ENCODE measurements at places on chromosomes 3 and 15. TPM values are rescaled to one million over a fixed set of nuclear protein-coding genes. Genes with fewer than 3 reads are reported as not detected.

CFAP91 gene
- 0.96 TPM for total RNA-seq

DNA sequence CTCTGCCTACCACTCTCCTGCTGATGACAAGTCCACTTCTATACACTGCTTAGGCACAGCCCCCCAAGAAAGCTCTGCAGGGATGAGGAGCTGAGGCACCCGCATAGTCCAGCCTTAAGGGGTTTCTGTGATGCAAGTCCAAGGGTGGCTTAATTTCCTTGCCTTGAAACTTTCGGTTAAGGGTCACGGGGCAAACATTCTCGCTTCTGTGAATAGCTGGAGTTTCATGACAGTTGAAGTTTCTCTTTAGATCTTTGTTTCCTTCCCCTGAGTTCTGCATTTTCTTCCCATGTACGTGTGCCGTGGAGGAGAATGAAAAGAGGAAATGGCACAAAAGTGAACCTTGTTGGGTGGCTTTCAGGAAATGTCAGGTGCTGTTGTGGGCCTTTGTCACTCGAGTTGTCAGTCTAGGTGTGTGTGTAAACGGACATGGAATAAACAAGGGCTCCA lies 7.0 kb downstream of the GPR160 start:
- 0 out of 2 replicates have a peak, but pooled peaks cover 2% of the 10 kb centered on the region for H3K4me1 ChIP-seq
- no peak for DNase-seq
- H3K27me3 ChIP-seq: no peaks in the 10 kb centered on the region
- no peaks in the 10 kb centered on the region for H3K36me3 ChIP-seq
- no peak overlapping the region for H3K27ac ChIP-seq

- no peaks in the 10 kb centered on the region for H3K4me1 ChIP-seq
- DNase-seq: no peak
- no peaks in the 10 kb centered on the region for H3K27me3 ChIP-seq
- no peak overlapping the region for H3K4me3 ChIP-seq
These were observed 110.6 kb upstream of the TSPAN3 start for GRCh38 chr15:77181305-77182074.

EXOG gene
- 8.3 TPM for total RNA-seq

DNA sequence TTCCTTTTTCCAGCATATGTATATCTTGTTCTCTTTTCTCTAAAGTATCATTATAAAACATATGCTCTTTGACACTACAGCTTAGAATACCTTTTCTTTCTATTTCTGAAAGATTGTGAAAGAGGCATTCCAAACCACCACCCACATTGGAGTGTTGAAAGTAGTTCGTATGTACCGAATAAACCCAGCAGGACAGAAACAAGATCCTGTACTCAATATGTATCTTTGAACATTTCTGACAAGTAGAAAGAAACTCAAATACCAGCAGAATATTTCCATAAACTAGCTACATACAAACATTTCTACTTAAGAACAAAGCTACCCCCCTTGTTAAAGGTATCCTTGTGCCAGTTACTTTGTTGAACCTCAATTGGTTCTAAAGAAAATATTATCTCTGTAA lies 415.3 kb upstream of the ALCAM start:
- H3K4me3 ChIP-seq: no peak overlapping the region
- H3K27ac ChIP-seq: no peak overlapping the region

RTP3 gene
- not detected for total RNA-seq

DNA sequence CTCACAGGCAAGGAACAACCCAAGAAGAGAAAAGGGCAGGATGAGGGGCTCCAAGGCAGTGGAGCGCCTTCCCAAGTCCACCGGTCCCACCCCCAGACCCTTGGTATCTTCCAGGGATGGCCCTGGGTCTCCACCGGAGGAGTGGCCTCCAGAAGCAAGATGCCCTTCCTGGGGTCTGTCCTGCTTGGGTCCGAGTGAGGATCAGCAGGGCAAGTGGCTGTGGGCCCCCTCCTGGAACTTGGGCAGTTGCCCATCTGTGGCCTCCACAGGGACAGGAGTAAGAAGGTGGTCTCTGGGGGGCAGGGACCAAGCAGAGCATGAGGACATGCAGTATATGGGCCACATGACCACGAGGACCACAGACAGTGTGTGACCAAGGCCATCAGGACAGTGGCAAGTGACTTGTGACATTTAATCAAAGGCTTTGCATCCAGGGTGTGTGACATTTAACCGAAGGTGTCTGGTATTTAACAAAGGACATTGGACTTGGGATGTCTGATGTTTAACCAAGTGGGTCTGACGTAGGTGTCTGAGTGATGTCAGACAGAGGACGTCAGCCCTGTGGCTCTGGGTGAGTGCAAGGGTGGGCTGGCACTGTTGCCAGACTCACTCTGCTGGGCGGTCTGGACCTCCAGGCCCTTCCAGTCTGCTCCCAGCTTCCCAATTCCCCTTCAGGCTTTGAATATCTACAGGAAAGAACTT lies 34.7 kb downstream of the SCN5A start:
- no peaks in the 10 kb centered on the region for H3K4me1 ChIP-seq
- no peak overlapping the region for H3K27ac ChIP-seq

GRCh38 chr3:112012205-112012992 lies 13.7 kb downstream of the TAGLN3 start:
- no peaks in the 10 kb centered on the region for H3K36me3 ChIP-seq
- no peaks in the 10 kb centered on the region for H3K4me1 ChIP-seq
- no peak overlapping the region for H3K4me3 ChIP-seq
- no peak overlapping the region for H3K27ac ChIP-seq
- H3K27me3 ChIP-seq: no peaks in the 10 kb centered on the region

MYL3 gene
- not detected for total RNA-seq

KIF9 gene
- 13.1 TPM for total RNA-seq

GRCh38 chr15:85588677-85589076 lies 206.0 kb downstream of the KLHL25 start:
- DNase-seq: no peak
- peaks cover 7% of the 10 kb centered on the region for H3K4me1 ChIP-seq
- no peaks in the 10 kb centered on the region for H3K27me3 ChIP-seq
- H3K4me3 ChIP-seq: no peak overlapping the region

GOLGA6L25 gene
- not detected for total RNA-seq

GRCh38 chr3:189812806-189813465 lies 181.7 kb downstream of the TP63 start:
- H3K27me3 ChIP-seq: no peaks in the 10 kb centered on the region
- H3K36me3 ChIP-seq: no peaks in the 10 kb centered on the region
- H3K4me3 ChIP-seq: no peak overlapping the region

DNA sequence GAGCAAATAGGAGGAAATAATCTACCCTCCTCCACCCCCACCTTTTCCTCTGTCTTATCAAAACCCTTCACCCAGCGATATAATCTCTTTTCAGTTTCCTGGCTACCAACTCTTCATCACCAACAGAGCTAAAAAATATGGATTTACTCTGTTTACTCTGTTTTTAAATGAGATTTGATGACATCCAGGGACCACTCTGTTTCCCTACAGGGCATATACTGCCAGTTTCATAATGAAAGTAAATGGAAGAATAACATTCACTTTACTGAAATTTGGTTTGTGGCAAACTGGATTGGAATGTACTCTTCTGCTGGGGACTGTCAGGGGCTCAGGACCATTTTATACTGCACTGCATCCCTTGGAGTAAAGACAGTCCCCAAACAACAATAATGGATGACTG lies 80.1 kb upstream of the PTX3 start:
- no peaks in the 10 kb centered on the region for H3K27me3 ChIP-seq
- no peak for DNase-seq
- H3K36me3 ChIP-seq: no peaks in the 10 kb centered on the region
- H3K4me3 ChIP-seq: no peak overlapping the region
- H3K4me1 ChIP-seq: no peaks in the 10 kb centered on the region

TAGLN3 gene
- total RNA-seq: 0.64 TPM

- no peak for DNase-seq
- no peaks in the 10 kb centered on the region for H3K27me3 ChIP-seq
- peaks cover under 1% of the 10 kb centered on the region for H3K4me1 ChIP-seq
- H3K27ac ChIP-seq: no peak overlapping the region
- H3K36me3 ChIP-seq: no peaks in the 10 kb centered on the region
These were observed 74.5 kb downstream of the SPTSSB start for GRCh38 chr3:161296814-161297213.

GRCh38 chr3:9803494-9803893 lies 6.6 kb upstream of the TTLL3 start:
- no peak overlapping the region for H3K27ac ChIP-seq
- H3K4me3 ChIP-seq: no peak overlapping the region
- peaks cover 11% of the 10 kb centered on the region for H3K4me1 ChIP-seq
- H3K27me3 ChIP-seq: no peaks in the 10 kb centered on the region

- no peak overlapping the region for H3K27ac ChIP-seq
- no peak for DNase-seq
- no peak overlapping the region for H3K4me3 ChIP-seq
- no peaks in the 10 kb centered on the region for H3K4me1 ChIP-seq
- H3K36me3 ChIP-seq: no peaks in the 10 kb centered on the region
These were observed 381.9 kb downstream of the ERC2 start for GRCh38 chr3:56086355-56086754.

GRCh38 chr3:117746066-117746465 lies 1036.5 kb downstream of the TUSC7 start:
- H3K4me1 ChIP-seq: no peaks in the 10 kb centered on the region
- no peak overlapping the region for H3K4me3 ChIP-seq
- DNase-seq: no peak
- H3K27me3 ChIP-seq: peaks cover 21% of the 10 kb centered on the region
- H3K36me3 ChIP-seq: no peaks in the 10 kb centered on the region

GRCh38 chr15:38017721-38018120 lies 83.3 kb downstream of the TMCO5A start:
- H3K4me1 ChIP-seq: peaks cover 5% of the 10 kb centered on the region
- no peaks in the 10 kb centered on the region for H3K27me3 ChIP-seq
- no peak overlapping the region for H3K4me3 ChIP-seq
- no peak overlapping the region for H3K27ac ChIP-seq
- H3K36me3 ChIP-seq: no peaks in the 10 kb centered on the region

DNA sequence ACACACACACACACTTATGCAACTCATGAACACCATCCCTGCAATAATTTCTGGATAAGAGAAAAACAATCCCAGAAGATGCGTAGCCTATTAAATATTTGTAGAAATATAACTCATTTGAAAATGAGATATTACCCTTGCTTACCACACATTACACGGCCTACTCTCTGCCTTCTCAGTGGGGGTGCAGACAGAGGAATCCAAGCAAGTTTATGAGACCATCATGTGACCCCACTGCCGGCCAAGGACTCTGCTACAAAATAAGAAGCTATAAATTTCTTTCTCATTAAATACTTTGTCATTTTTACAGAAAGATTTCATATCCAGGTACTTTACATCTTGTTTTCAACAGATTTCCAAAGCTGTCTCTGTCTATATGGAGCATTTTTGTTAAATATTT lies 286.3 kb downstream of the ZNF385D start:
- DNase-seq: no peak
- no peaks in the 10 kb centered on the region for H3K36me3 ChIP-seq
- no peak overlapping the region for H3K4me3 ChIP-seq
- H3K27ac ChIP-seq: no peak overlapping the region

DNA sequence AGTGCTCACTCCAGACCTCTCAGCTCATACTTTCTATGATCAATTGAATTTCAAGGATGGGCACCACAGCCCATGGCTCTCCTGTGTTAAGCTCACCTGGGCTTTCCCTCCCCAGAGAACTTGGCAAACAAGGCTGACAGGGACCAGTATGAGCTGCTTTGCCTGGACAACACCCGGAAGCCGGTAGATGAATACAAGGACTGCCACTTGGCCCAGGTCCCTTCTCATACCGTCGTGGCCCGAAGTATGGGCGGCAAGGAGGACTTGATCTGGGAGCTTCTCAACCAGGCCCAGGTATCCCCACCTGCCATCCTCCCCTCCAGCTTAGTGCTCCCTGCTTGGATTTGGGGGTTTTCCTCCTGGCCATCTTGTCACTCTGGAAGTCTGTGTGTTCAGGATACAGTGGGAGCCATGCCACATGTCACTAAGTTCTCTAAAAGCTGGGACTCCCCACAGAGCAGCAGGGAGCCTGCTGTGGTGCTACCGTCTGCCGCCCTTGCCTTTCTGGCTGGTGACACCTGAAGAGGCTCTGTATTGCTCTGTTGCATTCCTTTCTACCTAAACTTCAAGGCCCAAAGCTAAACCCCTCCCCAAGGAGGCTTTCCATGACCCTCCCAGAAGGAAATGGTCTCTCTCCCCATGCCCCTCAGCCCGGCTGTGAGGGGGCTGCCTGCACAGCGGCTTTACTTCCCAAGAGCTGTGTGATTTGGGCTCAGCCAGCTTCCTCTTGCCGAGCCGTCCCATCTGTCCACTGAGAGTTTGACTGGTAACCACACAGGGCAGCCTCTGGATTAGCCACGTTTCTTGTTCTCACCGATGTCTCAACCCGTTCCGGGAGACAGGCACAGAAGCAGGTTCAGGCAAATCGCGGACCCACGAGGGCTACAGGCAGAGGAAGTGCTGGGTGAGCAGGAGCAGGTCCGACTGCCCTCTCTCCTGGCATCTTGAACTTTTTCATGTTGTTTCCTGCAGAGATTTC lies 10.8 kb downstream of the TF start:
- H3K4me1 ChIP-seq: no peaks in the 10 kb centered on the region
- H3K36me3 ChIP-seq: no peaks in the 10 kb centered on the region
- no peak overlapping the region for H3K27ac ChIP-seq
- DNase-seq: no peak
- no peak overlapping the region for H3K4me3 ChIP-seq
- peaks cover 13% of the 10 kb centered on the region for H3K27me3 ChIP-seq

DNA sequence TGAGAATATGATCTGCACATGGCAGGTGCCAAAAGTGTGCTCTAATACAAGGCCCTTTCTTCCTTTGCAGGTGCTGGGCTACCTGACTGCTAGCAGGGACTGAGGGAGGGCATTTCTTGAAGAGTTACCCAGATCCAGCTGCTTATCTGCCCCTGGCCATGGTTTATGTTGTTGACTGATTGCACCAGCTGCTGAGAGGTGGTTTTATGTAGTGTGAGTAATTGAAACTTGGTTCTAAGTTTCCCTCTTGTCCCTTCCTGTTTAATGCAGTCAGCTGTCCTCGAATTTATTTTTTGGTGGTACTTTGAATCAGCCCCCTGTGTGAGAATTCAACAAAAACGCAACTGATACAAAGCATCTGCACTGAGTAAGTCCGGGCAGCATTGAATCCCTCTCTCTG lies 288.3 kb upstream of the C2CD4B start:
- H3K4me1 ChIP-seq: no peaks in the 10 kb centered on the region
- no peak for DNase-seq
- H3K27me3 ChIP-seq: no peaks in the 10 kb centered on the region

DNA sequence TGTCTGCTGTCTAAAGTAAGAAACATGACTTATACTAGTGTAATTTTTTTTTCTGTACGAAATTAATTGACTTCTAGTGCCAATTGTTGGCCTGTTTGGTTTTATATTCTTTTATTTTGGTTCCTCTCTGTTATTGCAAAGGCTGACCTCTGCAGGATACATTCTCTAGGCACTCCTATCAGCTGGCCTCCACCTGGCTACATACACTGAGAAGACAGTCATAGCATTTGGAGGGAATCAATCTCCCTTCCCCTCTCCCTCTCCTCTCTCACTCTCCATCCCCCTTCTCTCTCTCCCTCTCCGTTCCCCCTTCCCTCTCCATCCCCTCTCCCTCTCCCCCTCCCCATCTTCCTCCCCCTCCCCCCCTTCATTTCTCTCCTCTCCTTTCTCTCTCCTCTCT lies 116.7 kb downstream of the MCTP2 start:
- H3K27ac ChIP-seq: no peak overlapping the region
- no peak overlapping the region for H3K4me3 ChIP-seq
- H3K4me1 ChIP-seq: no peaks in the 10 kb centered on the region
- DNase-seq: no peak
- no peaks in the 10 kb centered on the region for H3K27me3 ChIP-seq
- H3K36me3 ChIP-seq: no peaks in the 10 kb centered on the region

Data from HCT116 (cell line).